ENCODE measurements at places on chromosomes 4 and X.

DNA sequence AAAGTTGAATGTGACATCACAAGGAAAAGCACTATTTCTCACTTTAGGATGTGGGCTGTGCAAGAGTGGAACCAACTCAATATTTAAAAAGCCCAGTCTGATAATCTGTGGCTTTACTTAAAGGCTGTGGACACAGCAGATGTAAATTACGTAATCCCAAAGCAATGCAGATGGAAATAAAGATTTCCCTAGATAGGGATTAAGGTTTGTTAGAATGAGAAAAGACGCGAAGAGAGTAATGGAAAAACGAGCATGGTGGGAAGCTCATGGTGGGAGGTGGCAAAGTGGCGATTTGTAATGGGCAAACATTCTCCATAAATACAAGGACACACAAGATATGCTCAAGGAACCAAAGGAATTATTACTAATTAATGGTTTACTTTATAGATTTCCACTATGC, 985.5 kb downstream of the FSTL5 start:
- DNase-seq: no peak

DNA sequence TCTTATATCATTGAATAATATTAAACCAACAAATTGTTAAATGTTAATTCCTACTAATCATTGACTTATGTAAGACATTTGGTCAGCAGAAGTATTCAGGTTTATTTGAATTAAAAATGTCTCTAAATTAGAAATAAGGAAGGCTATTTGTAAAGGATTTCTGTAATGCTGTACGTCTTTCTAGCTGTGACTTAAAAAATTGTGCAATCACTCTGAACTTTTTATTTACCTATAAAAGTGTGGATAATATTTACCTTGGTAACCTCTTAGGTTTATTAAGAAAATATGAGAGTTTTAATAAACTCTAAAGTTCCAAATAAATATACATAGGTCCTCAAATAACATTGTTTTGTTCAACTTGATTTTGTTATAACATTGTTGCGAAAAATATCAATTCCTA, 76.9 kb downstream of the SLC30A9 start:
- DNase-seq: no peak

- DNase-seq: no peak
These were observed 4.8 kb downstream of the PDGFC start for GRCh38 chr4:156966836-156967235.

DNA sequence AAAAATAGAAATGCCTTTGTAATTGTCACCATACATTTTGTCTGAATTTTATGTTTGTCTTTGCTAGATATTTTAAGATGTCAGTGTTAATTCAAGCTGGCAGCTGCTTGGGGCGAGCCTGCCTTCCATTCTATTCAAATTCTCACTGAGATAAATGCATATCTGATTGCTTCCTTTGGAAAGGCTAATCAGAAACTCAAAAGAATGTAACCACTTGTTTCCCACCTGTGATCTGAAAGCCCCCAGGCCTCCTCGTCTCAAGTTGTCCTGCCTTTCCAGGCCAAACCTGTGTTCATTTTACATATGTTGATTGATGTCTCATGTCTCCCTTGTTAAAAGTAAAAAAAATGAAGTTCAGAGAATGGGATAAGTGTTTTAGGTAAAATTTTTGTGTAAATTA, 318.7 kb upstream of the TECRL start:
- no peak for DNase-seq

- no peak for DNase-seq
These were observed 4.7 kb downstream of the GLRB start for GRCh38 chr4:157080605-157081004.

GRCh38 chr4:64799751-64800150, 390.5 kb upstream of the TECRL start:
- no peak for DNase-seq

GRCh38 chrX:24542756-24543155, 77.7 kb downstream of the PDK3 start:
- no peak for DNase-seq

DNA sequence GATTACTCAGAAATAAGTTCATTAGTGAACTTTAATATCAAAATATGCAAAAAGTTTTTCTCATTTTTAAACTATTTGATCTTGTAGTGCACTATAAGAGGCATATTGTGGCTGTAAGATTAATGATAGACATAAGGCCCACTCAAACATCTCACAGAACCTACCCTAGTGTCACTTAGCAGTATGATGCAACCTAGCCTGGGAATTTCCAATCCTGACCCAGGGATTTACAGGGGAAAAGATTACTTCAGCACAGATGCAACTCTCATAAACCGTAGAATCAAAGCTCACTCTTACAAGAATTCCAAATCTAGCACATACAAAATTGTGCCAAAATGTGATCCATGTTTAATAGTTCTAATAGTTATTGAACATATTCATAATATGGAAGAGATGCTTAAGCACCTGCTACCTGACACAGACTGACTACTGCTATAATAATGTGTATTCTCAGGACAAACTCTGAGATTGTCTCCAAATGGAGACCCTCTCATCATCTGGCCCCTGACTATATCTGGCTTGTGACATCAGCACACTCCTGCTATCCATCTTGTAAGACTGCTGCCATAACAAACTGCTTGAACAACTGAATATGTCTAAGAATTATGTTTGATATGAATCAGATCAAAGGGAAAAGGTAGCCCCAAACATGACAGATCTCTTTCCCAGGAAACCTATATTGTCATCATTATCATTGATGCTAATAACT, 271.9 kb downstream of the PABPC4L start:
- DNase-seq: no peak

DNA sequence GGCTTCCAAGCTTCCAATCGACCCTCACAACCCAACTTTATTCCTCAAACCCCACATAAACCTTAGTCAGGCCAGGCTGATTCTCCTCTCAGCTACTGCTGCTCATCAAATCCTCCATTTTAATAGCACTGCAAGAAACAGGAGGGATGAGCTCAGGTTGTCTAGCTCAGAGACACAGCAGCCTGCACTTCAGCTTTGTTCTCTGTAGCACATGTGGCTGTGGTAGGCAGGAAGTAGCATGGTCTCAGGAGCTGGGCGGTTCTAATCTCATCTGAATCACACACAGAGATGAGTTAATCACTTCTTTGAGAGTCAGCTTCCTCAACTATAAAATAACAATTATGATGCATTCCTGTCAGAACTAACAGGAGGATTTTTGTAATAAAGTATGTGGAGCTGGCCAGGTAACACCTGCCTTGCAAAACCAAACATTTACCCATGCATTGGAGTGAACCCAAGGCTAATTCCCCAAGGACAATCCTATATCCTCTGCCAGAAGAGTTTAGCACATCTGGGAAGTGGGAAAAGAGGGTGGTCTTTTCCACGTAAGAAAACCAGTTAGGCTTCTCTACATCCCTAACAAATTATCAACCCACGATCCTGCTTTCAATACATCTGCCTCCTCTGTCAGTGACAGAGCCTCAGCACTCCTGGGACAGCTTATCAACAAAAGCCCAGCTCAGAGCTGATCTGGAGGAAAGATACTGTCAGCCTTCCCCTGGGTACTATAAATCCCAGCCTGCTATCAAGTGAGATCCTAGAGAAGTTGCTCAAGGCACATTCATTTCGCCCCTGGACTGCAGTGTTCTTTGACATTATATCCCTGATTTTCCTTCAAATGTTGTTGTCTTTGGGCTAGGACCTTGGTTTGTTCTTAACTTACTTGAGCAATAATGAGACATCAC, 32.8 kb downstream of the ELOVL6 start:
- peak; percentile 32 for DNase-seq

DNA sequence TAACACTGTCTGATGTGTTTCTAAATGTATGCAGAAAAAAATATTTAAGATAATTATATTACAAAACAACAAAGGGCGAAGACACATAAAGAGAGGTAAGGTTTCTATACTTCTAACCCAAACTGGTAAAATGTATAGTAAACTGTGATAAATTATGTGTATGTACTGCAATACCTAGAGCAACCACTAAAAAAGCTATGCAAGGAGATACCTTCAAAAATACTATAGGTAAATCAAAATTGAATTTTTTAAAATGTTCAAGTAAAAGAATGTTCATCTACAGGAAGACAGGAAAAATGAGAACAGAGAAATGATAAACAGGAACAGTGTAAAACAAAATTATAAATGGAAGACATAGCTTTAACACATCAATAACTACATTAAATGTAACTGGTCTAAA, 27.3 kb upstream of the RAI2 start:
- DNase-seq: no peak

GRCh38 chr4:124478470-124478869, 234.1 kb downstream of the ANKRD50 start:
- no peak for DNase-seq

GRCh38 chr4:176193938-176194337, 1.4 kb downstream of the SPATA4 start:
- no peak for DNase-seq

GRCh38 chrX:9526965-9527364, 62.1 kb downstream of the TBL1X start:
- no peak for DNase-seq

- DNase-seq: no peak
These were observed 495.6 kb downstream of the BCOR start for GRCh38 chrX:39602195-39602594.

DNA sequence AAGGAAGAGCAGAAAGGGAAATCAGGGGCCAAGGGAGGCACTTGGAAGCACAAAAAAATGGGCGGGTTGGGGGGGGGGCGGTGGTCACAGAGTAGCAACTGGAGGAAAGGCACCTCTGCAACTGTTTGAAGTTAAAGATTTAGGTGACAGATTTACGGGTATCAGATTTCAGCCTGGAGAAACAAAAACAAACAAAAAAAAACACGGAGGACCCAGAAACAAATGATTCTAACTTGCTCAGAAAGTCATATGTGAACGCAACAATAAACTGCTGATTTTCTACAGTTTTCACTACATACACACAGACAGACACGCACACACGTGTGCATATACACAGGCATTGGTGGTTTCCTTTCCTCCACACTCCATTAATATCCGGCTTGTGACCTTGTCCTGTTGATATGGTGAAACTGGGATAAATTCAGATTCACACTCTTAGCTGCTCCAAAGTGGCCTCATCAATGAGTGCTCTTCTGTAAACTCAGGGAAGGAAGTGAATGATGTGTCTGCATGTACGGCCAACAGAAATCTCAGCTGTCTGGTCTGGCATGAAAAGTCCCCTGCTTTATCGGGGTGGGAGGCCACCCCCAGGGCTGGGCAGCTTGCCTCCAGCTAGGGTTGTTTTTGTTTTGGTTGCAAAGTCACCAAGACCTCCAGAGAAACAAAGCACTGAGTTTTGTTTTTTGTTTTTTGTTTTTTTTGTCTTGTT, 54.3 kb downstream of the CHST7 start:
- no peak for DNase-seq

- no peak for DNase-seq
These were observed 1141.1 kb downstream of the STIM2 start for GRCh38 chr4:28001698-28002097.

- DNase-seq: no peak
These were observed 100.2 kb downstream of the LNX1 start for GRCh38 chr4:53490965-53491622.

DNA sequence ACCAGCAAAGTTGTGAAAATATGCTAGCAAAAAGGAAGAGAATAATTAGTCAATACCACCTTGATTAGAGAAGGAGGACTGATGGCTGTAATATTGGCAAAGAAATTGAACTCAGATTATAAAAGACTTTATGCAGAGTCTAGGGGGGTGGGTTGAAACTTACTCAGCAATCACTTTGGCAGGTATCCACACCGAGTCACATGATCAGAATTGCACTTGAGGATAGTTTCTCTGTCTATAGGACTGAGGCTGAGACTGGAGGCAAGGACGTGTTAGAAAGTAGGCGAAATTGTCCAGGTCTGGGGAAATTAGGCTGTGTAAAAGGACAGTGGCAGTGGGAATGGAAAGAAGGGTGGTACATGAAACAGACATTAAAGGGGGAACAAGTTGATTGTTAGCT, 284.4 kb downstream of the ARHGAP24 start:
- DNase-seq: no peak

DNA sequence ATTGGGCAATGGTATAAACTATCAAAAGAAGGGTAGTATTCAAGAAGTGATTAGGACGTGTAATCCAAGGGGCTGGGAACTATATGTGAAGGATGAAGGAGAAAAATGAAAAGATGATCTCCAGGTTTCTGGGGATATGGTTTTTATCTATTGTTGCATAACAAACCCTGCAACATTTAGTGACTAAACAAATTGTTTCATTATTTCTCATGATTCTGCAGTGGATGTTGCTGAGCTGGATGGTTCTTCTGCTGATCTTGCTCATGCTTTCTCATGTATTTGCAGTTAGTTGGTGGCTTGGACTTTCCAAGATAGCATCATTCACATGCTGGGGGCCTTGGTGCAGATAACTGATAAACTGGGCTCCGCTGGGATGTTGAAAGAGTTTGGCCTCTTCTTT, 29.1 kb downstream of the PHOX2B start:
- no peak for DNase-seq

DNA sequence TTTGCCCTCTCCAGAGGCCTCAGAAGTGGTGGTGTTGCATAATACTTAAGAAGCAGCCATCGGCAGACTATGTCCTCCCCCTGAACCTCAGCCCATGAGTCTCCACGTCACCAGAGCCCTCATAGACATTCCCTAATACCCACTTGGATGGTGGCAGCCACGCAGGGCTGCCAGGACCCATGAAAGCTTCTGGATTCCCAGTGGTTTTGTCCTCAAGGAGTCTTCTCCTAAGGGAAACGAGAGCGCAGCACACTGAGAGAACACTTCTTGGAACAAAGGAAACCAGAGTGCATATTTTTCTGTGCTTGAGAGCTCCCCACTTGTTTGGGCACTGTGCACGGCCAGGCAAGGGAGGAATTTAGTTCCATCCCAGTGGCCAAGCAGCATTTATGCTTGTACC, 204.1 kb upstream of the DMD start:
- no peak for DNase-seq

DNA sequence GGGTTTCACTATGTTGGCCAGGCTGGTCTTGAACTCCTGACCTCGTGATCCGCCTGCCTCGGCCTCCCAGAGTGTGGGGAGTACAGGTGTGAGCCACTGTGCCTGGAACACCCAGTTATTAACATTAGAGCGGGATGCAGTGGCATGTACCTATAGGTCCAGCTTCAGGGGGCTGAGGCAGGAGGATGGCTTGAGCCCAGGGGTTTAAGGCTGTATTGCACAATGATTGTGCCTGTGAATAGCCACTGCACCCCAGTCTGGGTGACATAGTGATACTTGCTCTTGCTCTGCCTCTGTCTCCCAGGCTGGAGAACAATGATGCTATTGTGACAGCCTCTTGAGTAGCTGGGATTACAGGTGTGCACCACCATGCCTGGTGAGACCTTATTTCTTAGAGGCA, 39.8 kb downstream of the FAM193A start:
- no peak for DNase-seq

GRCh38 chrX:87338510-87338909, 179.1 kb upstream of the KLHL4 start:
- no peak for DNase-seq

All from stimulated activated CD8-positive, alpha-beta memory T cell treated with anti-CD3 and anti-CD28 coated beads, Interleukin-4, amount 100 ng/mL, for 4 hours (primary cell).